ENCODE measurements at places on chromosomes 3 and 15. TPM values are rescaled to one million over a fixed set of nuclear protein-coding genes. Genes with fewer than 3 reads are reported as not detected.

DNA sequence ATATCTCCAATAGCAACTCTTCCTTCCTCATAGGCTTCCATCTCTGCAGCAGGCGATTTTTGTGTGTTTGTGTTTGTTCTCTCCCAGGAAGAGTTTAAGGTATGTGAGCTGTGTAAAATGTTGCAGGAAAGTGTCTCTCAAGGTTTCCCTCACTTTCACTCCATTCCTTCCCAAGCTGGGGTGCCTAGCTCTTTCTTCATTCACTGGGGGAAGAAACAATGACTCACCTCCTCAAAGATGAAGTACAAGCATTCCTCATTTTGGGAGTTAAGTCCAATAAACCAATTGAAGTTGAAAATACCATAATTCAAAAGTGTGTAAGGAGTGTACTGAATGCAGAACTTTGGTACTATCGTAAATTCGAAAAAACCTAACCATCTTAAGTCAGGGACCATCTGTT lies 422.7 kb upstream of the CFAP20DC start:
- H3K27ac ChIP-seq, result no peak overlapping the region
- H3K27me3 ChIP-seq, result no peaks in the 10 kb centered on the region
- no peak for DNase-seq
- H3K4me1 ChIP-seq, result no peaks in the 10 kb centered on the region
- no peaks in the 10 kb centered on the region for H3K36me3 ChIP-seq

DNA sequence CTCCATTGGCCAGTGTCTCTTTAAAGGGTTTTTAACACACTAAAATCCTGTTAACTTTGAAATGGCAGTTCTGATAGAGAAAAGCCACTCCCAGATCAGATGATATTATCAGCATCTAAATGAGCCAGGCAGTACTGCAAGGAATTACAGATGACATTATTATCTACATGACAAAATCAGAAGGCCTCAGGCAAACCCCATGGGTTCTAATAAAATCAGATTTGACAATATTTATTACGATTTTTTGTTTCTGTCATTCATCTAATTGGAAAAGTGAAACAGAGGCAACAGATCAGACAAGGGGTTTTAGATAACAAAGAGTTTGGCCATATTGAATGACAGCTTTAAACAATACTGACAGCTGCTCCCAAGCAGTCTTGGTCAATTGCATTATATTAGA lies 112.7 kb downstream of the FEZF2 start:
- no peak overlapping the region for H3K27ac ChIP-seq
- H3K36me3 ChIP-seq, result peaks cover 4% of the 10 kb centered on the region
- DNase-seq, result no peak
- no peak overlapping the region for H3K4me3 ChIP-seq
- no peaks in the 10 kb centered on the region for H3K27me3 ChIP-seq

DNA sequence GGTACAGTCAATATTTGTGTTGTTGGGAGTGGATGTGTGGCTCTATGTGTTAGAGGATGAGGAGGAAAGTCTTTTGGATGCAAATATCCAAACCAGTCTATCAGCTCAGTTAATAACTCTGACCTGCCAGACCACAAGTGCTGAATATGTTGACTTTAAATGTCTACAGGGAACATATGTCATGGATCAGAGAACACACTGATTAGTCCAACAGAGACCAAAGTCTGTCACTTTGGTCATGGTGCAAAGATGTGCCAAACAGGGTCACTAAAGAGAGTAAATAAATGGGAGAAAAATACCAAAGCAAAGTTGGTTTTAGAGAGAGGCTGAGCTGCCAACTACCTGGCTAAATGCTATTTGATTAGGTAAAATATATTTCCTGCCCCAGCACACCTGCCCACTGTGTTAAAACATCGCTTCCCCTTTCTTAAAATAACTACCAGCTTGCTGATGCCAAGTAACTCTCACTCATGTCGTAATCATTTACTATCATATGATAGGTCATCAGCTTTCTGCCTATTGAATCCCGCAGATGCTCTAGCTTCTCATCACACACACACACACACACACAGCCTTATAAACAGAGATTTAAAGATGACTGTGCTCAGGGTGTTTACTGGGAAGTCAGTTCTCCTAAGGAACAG lies 173.3 kb downstream of the PDZRN3 start:
- DNase-seq, result no peak
- peaks cover 33% of the 10 kb centered on the region for H3K4me1 ChIP-seq
- no peak overlapping the region for H3K27ac ChIP-seq
- no peaks in the 10 kb centered on the region for H3K27me3 ChIP-seq
- no peak overlapping the region for H3K4me3 ChIP-seq
- no peaks in the 10 kb centered on the region for H3K36me3 ChIP-seq

GRCh38 chr3:66115858-66116654 lies 77.3 kb upstream of the MAGI1 start:
- H3K4me1 ChIP-seq, result peaks cover 11% of the 10 kb centered on the region
- no peaks in the 10 kb centered on the region for H3K36me3 ChIP-seq
- H3K27me3 ChIP-seq, result no peaks in the 10 kb centered on the region
- peak overlapping the region; percentile 23 for H3K27ac ChIP-seq
- DNase-seq, result peak; percentile 83

DNA sequence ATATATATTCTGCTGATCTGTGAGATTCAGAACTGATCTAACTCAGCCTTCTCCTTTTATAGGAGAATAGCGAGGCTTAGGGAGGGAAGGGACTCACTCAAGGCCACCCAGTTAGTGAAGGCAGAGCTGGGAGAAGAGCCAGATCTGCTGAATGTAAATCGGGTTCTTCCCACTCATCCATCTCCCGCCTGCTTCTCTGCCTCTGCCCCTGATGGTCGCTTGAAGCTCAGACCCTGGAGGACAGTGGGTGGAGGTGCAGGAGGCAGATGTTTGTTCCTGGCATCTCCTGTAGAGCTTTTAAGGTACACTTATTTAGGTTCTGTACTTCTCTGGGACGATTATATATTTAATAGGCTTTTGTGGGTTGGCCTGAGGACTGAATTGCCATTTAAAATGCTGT lies 4.3 kb downstream of the PDIA5 start:
- H3K27me3 ChIP-seq, result peaks cover 5% of the 10 kb centered on the region
- no peak overlapping the region for H3K4me3 ChIP-seq
- H3K36me3 ChIP-seq, result no peaks in the 10 kb centered on the region
- H3K4me1 ChIP-seq, result peaks cover 25% of the 10 kb centered on the region
- H3K27ac ChIP-seq, result no peak overlapping the region

DNA sequence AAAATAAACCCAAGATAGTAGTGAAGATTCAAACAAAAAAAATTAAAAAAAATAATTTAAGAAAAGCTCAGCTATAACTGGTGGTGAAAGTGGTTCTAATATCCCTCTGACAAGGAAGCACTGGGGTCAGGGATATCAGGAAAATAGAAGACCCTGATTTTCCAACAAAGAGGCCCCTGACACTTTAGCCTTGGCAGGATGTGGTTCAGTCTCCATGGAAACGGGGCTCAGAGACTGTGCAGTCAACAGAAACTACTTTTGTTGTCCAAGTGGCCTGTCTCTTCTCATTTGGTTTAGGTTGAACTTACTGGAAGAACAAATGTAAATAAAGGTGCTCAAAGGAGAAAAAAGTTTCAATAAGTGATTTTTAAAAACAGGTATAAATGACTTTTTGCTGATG lies 27.2 kb downstream of the INTS14 start:
- DNase-seq, result peak; percentile 9
- no peaks in the 10 kb centered on the region for H3K27me3 ChIP-seq
- no peaks in the 10 kb centered on the region for H3K4me1 ChIP-seq

- no peaks in the 10 kb centered on the region for H3K36me3 ChIP-seq
- H3K4me1 ChIP-seq, result peaks cover 3% of the 10 kb centered on the region
- DNase-seq, result no peak
- no peak overlapping the region for H3K4me3 ChIP-seq
Measured at GRCh38 chr15:65806397-65806796, 14.3 kb upstream of the DENND4A start.

DNA sequence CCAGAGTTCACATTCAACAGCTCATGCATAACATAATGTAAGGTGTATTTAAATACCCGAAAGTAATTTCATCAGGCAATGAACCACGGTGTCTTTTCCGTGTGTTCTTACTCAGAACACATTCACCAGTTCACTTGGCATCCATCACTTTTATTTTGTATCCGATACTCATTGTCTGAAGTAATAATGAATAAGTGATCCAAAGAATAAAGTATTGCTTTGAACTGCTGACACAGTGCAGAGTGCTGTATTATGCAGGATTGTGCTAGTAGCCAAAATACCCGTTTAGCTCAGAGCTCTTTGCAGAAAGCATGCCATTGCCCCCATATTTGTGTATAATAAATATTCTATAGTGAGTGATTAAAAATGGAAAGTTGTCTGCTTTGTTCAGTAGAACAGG lies 460.9 kb upstream of the KCNMB2 start:
- no peaks in the 10 kb centered on the region for H3K27me3 ChIP-seq
- DNase-seq, result no peak
- H3K27ac ChIP-seq, result no peak overlapping the region
- H3K4me3 ChIP-seq, result no peak overlapping the region

DNA sequence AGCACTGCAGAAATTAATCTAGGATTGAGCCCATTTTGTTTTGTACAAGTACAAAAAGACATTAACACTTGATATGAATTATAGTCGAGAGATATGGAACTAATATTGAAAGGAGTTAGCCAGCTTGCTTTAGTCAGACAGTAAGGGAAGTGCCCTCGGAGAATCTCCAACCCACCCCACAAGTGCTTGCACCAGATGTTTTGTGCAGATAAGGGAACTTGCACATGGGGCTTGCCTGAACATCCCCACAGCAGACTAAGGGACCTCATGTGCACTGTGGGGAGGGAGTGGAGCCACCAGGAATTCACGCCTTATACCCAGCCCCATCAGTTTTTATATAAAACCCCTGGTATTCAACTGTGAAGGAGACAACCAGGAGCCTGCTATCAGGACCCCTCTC lies 122.3 kb downstream of the EFHB start:
- H3K4me3 ChIP-seq, result no peak overlapping the region
- H3K4me1 ChIP-seq, result peaks cover 11% of the 10 kb centered on the region
- no peaks in the 10 kb centered on the region for H3K27me3 ChIP-seq
- no peak for DNase-seq
- no peak overlapping the region for H3K27ac ChIP-seq

- H3K27ac ChIP-seq, result no peak overlapping the region
- DNase-seq, result no peak
- no peak overlapping the region for H3K4me3 ChIP-seq
- no peaks in the 10 kb centered on the region for H3K27me3 ChIP-seq
- H3K4me1 ChIP-seq, result no peaks in the 10 kb centered on the region
- no peaks in the 10 kb centered on the region for H3K36me3 ChIP-seq
Measured at GRCh38 chr3:129018751-129019150, 17.6 kb downstream of the EFCC1 start.

DNA sequence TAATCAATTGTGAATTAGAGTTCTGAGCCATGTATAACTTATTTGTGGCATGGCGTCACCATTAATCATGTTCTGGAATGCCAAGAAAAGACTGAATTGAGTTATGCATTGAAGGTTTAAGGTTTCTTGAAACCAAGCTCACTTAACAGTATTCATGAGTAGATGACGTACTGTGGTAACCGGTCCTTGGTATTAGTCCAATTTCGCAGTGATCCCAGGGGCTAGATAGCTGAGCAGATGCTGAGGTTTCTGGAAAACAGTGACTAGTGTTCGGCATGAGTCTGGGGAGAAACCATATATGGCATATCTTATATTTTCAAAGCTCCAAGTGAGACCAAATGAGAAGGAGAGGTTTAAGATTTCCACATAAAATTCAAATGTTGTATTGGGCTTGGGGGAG lies 218.3 kb upstream of the LYSMD4 start:
- H3K4me1 ChIP-seq, result no peaks in the 10 kb centered on the region
- H3K27me3 ChIP-seq, result no peaks in the 10 kb centered on the region
- no peaks in the 10 kb centered on the region for H3K36me3 ChIP-seq
- H3K4me3 ChIP-seq, result no peak overlapping the region
- no peak for DNase-seq

GRCh38 chr3:146970236-146970635 lies 365.1 kb upstream of the PLSCR5 start:
- H3K36me3 ChIP-seq, result no peaks in the 10 kb centered on the region
- no peaks in the 10 kb centered on the region for H3K27me3 ChIP-seq
- no peak for DNase-seq
- H3K4me1 ChIP-seq, result 0 out of 2 replicates have a peak, but pooled peaks cover 5% of the 10 kb centered on the region

GRCh38 chr15:95850837-95851236 lies 479.7 kb upstream of the NR2F2 start:
- no peak overlapping the region for H3K27ac ChIP-seq
- no peak overlapping the region for H3K4me3 ChIP-seq
- H3K4me1 ChIP-seq, result peaks cover 5% of the 10 kb centered on the region
- H3K27me3 ChIP-seq, result no peaks in the 10 kb centered on the region

ARHGEF26 gene
- total RNA-seq, result 16.9 TPM

IL12A gene
- total RNA-seq, result 0.69 TPM

RHOV gene
- total RNA-seq, result 4.7 TPM

HCN4 gene
- 10.1 TPM for total RNA-seq

BNC1 gene
- 1.6 TPM for total RNA-seq

IL5RA gene
- total RNA-seq, result not detected

STRA6 gene
- total RNA-seq, result 9.9 TPM

SLC22A14 gene
- total RNA-seq, result not detected
